ENCODE measurements at places on chromosomes 5 and 9.

DNA sequence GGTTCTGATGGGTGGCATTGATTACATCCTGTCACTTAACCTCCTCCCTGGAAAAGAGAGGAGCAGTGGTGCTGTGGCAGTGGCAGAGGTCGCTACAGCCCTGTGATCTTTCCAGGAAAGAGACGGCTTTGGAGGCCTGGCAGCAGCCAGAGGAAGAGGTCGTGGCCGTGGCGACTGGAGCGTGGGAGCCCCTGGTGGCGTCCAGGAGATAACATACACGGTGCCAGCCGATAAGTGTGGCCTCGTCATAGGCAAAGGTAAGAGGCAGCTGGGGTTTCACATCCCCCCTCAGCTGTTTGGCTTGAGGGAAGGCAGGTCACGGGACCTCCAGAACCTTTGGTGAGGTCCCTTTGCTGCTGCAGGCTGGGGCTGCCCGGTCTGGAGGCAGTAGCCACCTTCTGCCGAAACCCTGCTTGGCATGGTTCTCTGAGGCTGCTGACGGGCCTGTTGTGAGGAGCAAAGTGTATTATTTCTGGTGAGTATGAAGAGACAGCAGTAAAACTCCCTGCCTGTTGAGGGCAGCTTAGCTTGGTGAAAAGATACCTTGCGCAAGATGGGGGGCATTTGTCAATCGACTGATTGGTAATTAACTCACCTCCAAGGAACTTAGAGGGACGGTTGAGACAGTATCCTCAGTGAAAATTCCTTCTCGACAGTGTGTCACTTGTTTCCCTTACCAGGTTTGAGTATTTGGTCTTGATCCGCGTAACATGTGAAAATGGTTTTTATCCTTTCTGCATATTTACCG lies 38.0 kb upstream of the PRDM12 start:
- H3K4me1 ChIP-seq: peaks cover 16% of the 10 kb centered on the region
- peaks cover 2% of the 10 kb centered on the region for H3K27me3 ChIP-seq
- no peak overlapping the region for H3K4me3 ChIP-seq
- peaks cover 8% of the 10 kb centered on the region for H3K36me3 ChIP-seq

DNA sequence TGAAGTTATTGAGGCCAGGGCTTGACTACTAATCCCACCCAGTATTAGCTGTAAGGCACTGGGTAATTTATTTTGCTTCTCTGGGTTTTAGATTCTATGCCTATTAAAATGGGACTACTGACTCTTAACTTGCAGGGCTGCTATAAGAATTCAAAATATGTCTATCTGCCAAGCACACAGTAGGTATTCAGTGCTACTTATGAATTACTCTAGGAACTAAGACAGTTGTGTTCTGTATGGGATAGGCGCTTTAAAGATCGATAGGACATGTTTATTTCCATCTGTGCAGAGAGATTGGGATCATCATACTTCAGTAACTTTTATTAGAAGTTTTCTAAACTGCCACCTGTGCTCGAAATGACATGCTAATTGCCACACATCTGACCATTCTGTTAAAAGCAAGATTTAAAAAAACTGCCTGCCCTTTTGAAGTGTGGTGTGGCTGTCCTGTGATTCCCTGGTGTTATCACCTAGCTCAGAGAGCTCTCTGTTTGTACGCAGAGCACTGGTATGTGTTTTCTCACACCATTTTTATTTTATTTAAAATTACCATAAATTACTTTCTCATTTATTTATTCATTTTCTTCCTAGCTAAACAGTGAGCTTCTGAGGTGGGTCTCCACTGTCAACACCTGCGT lies 58.7 kb downstream of the FYB1 start:
- no peak for DNase-seq
- no peaks in the 10 kb centered on the region for H3K27me3 ChIP-seq
- H3K4me3 ChIP-seq: no peak overlapping the region
- H3K4me1 ChIP-seq: no peaks in the 10 kb centered on the region
- no peak overlapping the region for H3K27ac ChIP-seq

- H3K36me3 ChIP-seq: no peaks in the 10 kb centered on the region
- no peak overlapping the region for H3K4me3 ChIP-seq
- H3K4me1 ChIP-seq: no peaks in the 10 kb centered on the region
- no peaks in the 10 kb centered on the region for H3K27me3 ChIP-seq
- no peak for DNase-seq
These were observed 12.9 kb upstream of the WDR38 start for GRCh38 chr9:124840300-124840833.

- no peaks in the 10 kb centered on the region for H3K4me1 ChIP-seq
- H3K27me3 ChIP-seq: peaks cover 4% of the 10 kb centered on the region
- no peak overlapping the region for H3K4me3 ChIP-seq
- no peak overlapping the region for H3K27ac ChIP-seq
- DNase-seq: no peak
These were observed 274.3 kb upstream of the ANKRD55 start for GRCh38 chr5:56507351-56507930.
